ENCODE measurements at places on chromosomes 4 and X.

DNA sequence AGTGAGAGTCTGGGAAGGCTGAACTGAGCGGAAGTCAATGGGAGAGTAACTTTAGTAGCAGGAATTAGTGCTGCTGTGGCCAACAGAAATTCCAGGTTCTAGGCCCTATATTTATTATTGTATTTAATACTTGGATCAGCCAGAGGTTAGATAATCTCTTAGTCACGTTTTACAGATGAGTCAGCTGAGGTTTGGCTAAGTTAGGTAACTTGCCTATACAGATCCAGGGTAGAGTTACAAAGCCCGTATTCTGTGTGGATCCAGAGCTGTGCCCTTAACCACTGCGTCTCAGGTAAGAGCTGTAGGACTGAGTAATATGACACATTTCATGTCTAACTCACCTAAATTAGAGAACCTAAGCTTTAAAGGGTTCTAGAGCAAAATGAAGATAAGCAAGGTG lies 20.5 kb downstream of the PSMD10 start:
- DNase-seq, result no peak

GRCh38 chr4:147732518-147733235 lies 789 bp downstream of the ARHGAP10 start:
- DNase-seq, result peak; percentile 34

- no peak for DNase-seq
Measured at GRCh38 chrX:18946157-18946556, 37.8 kb downstream of the PHKA2 start.

- no peak for DNase-seq
Measured at GRCh38 chrX:16524316-16524715, 125.6 kb upstream of the S100G start.

- no peak for DNase-seq
Measured at GRCh38 chr4:114519368-114519767, 79.2 kb upstream of the UGT8 start.

DNA sequence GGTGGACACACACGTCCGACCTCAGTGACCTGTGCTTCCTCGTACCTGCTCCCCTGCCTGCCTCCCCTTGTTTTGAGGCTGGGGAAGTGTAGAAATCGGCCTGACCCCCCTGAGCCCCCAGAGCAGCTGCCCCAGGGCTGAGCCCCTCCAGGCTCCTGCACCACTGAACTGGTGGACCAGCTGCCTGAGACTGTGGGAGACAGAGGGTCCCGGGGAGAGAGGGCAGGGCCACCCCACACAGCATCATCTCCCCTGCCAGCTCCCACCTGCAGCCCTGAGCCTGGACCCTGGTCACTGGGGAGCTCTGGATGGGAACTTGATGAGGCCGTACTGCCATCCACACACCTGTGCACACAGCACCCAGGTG lies 15.0 kb upstream of the NAT8L start:
- DNase-seq, result no peak

- no peak for DNase-seq
Measured at GRCh38 chr4:154711522-154711921, 32.3 kb upstream of the LRAT start.

GRCh38 chrX:20263474-20263873 lies 3.2 kb downstream of the RPS6KA3 start:
- no peak for DNase-seq

GRCh38 chrX:84760560-84760959 lies 243.1 kb upstream of the APOOL start:
- DNase-seq, result no peak

- peak; percentile 62 for DNase-seq
Measured at GRCh38 chr4:71186566-71187403, 152.0 kb upstream of the SLC4A4 start.

GRCh38 chrX:110402091-110402849 lies 43.6 kb downstream of the RTL9 start:
- DNase-seq, result no peak

GRCh38 chr4:142549248-142549647 lies 296.9 kb downstream of the INPP4B start:
- no peak for DNase-seq

DNA sequence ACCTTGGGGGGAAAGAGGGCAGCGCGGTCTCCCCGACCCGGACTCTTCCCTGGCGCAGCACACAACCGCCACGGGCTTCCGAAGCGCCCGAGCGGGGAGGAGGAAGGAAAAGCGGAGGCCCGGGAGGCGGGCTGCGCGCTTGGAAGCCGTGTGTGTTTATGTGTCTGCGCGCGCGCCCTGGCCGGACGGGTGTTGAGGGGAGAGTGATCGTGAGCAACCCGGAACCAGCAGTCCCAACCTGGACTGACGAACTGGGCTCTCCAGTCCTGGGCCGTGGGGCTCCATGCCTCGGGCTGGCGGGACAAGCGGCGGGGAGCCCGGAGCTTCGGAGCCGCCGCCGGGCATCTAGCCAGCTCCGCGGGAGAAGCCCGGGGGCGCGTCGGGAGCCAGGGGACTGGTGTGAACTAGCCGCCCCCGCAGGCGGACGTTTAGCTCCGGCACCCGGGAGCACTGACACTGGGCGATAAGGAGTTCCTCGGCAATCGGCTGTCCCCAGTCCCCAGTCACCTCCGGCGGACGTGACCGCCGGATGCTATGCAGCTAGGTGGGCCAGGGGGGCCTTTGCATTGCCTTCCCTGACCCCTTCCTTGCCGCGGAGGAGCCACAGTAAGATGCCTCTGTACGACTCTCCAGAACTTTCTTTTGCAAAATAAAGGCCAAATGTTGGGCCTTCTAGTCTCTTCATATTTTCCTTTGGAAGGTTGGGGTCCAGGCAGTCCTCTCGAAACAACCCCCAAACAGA lies 74.8 kb upstream of the BCOR start:
- DNase-seq, result peak; percentile 68

DNA sequence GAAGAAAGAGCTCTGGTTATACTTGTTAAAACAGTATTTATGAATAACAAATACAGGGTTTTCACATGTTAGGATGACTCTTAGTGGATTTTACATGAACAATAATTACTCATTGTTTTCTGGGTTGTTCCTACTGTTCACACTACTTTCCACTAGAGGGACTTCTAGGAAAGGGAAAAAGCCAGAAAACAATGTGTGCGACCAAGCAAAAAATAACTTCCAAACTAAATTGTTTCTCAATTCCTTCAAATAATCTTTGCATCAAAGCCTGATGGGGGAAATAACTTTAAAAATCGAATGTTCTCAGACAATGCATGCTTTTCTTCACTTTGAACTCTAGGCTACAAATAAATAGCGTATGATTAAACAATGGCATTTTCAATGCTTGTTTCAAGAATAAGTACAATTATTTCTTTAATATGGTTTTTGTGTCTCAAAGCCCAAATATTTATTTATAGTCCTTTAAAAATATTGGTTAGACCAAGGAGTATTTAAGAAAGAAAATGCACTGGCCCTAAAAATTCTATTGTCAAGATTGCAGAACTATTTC lies 72.1 kb upstream of the ETNPPL start:
- DNase-seq, result no peak

DNA sequence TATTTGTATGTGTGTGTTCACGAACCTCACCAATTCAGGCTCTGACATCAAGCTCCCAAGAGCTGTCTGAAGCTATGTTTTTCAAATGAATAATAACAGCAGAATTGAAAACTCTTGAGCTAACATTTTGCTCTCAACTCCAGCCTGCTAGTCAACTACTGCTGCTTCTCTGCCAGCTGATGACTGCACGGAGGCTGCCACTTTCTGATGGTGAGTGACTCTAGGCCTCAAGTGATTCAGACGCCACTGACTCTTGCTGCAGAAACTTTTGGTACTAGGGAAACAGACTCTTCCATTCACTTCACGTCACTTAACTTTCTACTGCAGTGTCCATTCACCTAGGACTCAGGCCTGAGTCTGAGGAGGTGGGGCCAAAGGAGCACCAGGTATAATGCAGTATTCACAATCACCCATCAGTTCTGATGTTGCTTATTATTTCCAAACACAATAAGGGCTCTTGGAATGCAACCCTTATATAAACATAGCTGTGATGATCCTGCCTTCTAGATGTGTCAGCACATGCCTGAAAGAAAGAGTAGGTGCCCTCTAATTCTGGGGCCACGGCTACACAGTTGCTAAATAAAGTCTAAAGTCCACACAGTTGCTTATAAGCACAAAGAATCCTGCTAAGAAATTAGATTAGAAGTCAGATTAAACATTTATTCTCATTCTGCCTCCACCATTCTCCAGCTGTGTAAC lies 16.0 kb downstream of the PRDM8 start:
- no peak for DNase-seq

DNA sequence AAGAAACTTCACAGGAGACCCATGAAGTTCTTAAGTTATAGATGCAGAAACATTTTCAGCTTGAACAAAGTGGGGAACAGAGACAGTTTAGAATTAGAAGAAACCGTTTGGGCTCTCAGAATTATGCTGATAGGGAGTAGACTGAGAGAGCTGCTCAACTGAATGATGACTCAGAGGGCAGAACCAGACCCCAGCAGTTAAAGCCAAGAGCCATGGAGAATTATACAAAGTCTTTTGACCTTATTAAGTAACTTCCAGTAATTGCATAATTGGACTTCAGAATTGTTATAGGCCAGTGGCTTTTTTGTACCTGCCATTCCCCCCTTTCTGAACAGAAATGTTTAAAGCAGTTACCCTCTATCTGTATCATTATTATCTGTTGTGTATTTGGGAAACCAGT lies 642.1 kb downstream of the CCSER1 start:
- DNase-seq, result no peak

DNA sequence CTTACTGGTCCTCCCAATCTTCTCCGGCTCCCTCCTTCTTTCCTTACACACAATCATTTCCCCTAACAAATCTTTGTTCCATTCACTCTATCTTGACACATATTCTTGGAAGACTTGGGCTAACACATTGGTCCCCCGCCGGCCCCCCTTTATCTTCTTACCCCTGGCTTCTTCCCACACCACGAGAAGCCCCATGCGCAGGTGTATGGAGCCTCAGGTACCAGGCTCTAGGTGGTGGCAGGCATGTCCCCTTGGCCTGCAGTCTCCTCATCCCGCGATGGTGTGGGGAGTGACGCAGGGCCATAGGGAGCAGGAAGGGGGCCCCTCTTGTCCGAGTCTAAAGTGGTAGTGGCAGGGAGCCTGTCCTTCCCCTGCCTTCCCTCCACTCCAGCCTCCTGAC lies 49.9 kb downstream of the DIPK2B start:
- no peak for DNase-seq
